Endothelial cell of umbilical vein (primary cell): ENCODE measurements at places on chromosomes 12 and 14. TPM values are rescaled to one million over a fixed set of nuclear protein-coding genes. Genes with fewer than 3 reads are reported as not detected.

Gene KLRK1
- total RNA-seq, result not detected in 2 replicates

Gene CLEC4D
- total RNA-seq, result not detected in 2 replicates

Gene KCNK13
- total RNA-seq, result not detected in 2 replicates

Gene DNAJC22
- total RNA-seq, result 1.1 and 1.3 TPM in 2 replicates

Gene GPRC5D
- total RNA-seq, result not detected in 2 replicates

Gene RILPL2
- 4.6 and 7.2 TPM in 2 replicates for total RNA-seq

Gene SCN8A
- total RNA-seq, result 20.2 and 20.4 TPM in 2 replicates

Gene HPD
- total RNA-seq, result not detected in 2 replicates

Gene MGST1
- total RNA-seq, result 170 and 173 TPM in 2 replicates

Gene BDKRB2
- 0.39 and 0.77 TPM in 2 replicates for total RNA-seq

Gene PLA2G1B
- not detected in 2 replicates for total RNA-seq

Gene JDP2
- 10.6 and 10.8 TPM in 2 replicates for total RNA-seq

Gene IL22
- total RNA-seq, result not detected in 2 replicates

Gene MFAP5
- total RNA-seq, result not detected in 2 replicates

Gene NTF3
- total RNA-seq, result not detected in 2 replicates

Gene KRT77
- total RNA-seq, result not detected in 2 replicates

Gene SYNDIG1L
- not detected in 2 replicates for total RNA-seq

Gene TPH2
- total RNA-seq, result not detected in 2 replicates

Gene GZMB
- total RNA-seq, result not detected in 2 replicates

Gene MYO1H
- not detected in 2 replicates for total RNA-seq

Gene CEP170B
- total RNA-seq, result 35.0 and 38.6 TPM in 2 replicates

Gene SLC2A3
- total RNA-seq, result 13.9 and 25.7 TPM in 2 replicates

Gene MANSC4
- total RNA-seq, result 0.65 TPM in 1 of 2 replicates, not detected in the other

Gene OR6C2
- not detected in 2 replicates for total RNA-seq

Gene DRAM1
- total RNA-seq, result 42.4 and 46.3 TPM in 2 replicates

Gene ANKRD33
- total RNA-seq, result 0.95 and 1.2 TPM in 2 replicates

Gene KLRC2
- not detected in 2 replicates for total RNA-seq

Gene MSRB3
- total RNA-seq, result 59.3 and 63.7 TPM in 2 replicates

Gene AICDA
- not detected in 2 replicates for total RNA-seq

Gene DTX1
- total RNA-seq, result 0.14 and 0.22 TPM in 2 replicates

Gene HNF1A
- not detected in 2 replicates for total RNA-seq

Gene OTUB2
- total RNA-seq, result 1.1 and 1.6 TPM in 2 replicates

Gene P2RX2
- not detected in 2 replicates for total RNA-seq
